ENCODE measurements at places on chromosomes 5 and 9.

GRCh38 chr5:138282920-138283742 is 8.7 kb upstream of the GFRA3 start:
- DNase-seq: no peak

DNA sequence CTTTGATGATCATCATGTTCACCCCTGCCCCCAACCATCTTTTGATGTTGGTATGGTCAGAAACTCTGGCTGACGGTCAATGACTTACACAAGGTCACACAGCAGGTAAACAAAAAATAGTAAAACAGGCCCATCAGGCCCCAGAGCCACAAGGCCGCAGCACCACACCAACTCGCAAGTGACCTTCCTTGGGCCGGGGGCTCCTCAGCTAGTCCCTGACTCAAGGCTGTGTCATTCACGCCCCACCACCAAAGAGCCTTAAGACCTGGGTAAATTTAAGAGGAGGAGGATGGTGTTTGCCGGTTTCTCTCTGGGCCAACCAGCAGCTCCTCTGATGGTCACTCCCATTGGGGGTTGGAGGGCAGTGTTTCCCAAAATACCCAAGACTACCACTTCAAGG is 55.8 kb downstream of the PSMB7 start:
- DNase-seq: no peak

DNA sequence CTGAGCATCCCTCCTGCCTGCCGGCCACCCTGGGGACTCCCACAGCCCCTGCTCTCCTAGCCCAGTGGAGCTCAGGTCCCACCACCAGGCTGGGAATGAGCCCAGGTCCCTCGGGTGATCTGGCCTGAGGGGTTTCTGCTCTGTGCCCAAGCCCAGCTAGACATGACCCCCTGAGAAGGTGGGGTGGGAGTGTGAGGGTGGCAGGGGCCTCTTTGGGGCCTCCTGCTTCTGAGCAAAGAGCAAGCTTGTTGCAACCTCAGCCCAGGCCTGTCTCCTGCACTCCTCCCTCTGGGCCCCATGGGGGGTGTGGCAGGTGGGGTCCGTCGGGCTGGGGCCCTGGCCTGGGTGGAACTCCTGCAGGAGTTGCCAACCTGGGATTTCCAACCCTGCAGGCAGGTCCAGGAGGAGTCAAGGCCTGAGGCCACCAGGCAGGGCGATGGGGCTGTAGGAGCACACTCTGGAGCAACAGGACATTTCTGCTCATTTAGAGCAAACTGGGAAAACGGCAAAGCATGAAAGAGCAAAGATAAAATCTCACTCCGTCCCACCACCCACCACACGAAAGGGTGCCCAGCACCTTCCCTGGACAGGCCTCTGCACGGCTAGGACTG is 11.4 kb upstream of the NRARP start:
- no peak for DNase-seq

DNA sequence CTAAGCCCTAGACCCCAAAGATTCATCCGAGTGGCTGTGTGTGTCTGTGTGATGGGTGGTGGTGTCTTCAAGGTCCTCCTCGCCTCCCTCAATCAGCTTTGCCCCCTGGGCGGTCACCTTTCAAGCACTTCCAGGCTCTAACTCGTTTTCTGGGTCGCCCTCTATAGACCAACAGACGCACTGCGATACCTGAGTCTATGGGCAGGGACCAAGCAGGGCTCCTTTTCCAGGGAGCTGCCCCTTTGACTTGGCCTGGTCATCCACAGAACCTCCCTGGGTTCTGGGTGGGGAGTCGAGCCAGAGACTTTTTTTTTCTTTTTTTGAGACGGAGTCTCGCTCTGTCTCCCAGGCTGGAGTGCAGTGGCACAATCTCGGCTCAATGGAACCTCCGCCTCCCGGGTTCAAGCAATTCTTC is 1.1 kb downstream of the SLC27A4 start:
- no peak for DNase-seq

DNA sequence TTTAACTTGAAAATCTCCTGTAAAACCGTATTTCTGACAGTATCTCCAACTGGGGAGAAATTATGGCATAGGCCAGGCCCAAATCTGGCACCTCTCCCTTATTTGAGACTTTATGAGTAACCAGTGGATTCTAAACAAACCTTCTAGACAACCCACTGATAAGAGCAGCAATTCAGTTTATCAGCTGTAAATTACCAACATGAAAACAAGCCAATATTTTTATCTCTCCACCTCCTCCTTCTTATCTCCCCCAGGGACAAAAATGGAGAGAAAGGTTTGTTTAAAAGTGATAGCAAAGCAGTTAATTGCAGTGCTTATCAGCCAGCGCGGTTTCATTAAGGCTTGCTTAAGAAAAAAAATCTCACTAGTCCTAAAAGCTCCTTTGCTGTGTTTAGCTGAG is 53.8 kb downstream of the KCNV2 start:
- no peak for DNase-seq

- DNase-seq: no peak
Observed at GRCh38 chr5:178145965-178146820, 7.5 kb downstream of the NHP2 start.

DNA sequence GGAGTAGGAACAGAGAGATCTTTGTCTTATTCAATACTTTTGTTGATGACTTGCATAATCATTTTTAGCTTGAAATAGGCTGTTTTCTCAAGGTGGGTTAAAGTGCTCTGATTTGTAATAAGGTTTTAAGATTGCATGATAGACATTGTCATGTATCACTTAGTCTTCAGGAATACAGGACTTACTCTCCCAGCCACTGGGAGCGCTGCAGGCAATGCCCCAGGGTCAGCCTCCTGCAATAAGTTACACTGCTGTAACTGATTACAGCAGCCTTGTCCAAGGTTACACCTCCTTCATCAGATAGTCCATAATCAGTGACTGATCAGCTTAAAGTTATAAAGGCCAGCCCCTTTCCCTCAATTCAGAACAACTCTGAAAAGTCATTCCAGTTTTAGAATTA is 218.6 kb downstream of the ESM1 start:
- DNase-seq: no peak

DNA sequence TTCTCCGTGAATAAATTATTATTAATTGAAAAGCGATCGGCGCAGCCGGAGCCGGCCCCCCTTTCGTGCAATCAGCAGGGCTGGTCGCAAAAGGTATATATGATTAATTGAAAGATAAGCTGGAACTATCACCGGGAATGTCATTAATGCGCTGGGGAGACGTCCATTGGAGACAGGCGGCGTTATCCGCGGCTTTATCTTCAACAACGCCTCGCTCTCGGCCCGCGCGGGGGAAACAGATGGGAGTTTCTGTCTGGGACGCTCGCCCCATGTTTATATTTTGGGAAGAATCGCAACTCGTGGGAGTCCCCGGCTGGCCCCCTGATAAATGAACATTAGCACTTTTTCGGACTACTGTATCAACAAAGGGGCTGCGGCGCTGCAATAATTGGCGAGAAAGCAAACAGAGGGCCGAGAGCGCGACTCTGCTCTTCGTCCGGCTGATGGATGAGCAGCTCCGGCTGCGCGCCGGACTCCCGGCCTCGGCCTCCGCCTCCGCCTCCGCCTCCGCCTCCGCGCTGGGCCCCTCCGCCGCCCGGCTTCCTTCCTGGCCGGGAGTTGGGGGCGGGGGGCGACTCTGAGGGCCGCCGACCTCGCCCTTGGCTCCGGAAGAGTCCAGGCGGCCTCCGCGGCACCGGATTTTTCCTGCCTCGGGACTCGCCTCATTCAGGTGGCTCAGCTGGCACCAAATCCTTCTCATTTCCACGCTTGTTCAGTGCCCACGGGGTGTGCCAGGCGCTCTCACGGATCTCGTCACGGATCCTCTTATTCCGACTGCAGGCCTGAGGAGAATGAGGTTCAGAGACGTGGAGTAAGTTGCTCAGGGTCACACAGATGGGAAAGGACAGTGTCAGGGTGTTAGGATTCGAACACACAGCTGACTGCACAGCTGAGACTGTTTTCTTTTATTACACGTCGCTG is 3.6 kb upstream of the NKX2-5 start:
- DNase-seq: no peak

DNA sequence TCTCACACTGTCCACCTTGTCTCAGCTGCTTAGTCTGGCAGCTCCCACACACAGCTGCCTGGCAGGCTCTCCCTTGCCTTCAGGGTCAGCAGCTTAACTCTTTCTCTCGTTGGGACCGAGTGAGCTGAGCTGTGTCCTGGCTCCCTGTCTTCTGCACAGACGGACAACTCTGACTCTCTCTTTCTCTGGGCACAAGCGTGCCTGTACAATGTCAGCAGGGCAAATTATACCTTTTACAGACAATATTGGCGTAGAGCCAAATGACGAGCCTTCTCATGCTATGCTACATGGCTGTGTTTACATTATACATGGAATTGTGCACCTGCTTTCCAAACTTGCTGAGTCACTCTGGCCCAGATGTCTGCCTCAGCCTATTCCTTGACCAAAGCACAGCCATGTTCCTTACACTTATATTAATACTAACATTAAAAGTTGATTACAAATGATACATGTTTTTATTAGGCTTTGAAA is 188.6 kb downstream of the CYLC2 start:
- DNase-seq: no peak

- no peak for DNase-seq
Observed at GRCh38 chr9:118457171-118458000, 753.2 kb downstream of the TLR4 start.

DNA sequence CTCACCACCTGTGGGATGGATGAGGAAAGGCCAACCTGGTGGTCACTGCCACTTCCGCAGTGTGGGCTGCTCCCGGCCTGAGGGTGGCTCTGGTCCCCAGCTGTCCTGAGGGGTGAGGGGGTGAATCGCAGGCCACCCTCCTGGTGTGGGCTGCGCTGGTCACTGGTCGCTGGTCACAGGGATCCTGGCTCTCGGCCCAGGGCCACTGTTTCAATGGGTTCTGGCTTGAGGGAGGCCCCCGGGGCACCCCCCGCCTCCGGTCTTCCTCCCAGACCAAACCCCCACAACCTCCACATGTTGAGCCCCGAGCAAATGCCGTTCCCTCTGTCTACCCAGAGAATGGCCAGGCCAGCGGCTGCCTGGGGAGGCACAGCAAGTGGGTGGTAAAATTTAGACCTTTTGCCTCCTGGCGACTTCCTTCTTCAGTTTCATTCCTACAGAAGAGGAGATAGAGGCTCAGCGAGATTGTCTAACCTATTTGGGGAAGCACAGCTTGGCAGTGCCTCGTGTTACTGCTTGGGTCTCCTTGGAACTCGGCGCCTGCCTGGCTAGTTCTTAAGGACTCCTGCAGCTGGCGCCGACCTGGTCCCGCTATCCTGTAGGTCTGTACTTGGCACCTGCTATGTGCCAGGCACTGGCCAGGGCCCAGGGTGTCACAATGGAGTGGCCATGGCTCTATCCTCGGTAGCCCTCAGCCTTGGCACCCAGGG is 48.2 kb downstream of the RXRA start:
- no peak for DNase-seq

DNA sequence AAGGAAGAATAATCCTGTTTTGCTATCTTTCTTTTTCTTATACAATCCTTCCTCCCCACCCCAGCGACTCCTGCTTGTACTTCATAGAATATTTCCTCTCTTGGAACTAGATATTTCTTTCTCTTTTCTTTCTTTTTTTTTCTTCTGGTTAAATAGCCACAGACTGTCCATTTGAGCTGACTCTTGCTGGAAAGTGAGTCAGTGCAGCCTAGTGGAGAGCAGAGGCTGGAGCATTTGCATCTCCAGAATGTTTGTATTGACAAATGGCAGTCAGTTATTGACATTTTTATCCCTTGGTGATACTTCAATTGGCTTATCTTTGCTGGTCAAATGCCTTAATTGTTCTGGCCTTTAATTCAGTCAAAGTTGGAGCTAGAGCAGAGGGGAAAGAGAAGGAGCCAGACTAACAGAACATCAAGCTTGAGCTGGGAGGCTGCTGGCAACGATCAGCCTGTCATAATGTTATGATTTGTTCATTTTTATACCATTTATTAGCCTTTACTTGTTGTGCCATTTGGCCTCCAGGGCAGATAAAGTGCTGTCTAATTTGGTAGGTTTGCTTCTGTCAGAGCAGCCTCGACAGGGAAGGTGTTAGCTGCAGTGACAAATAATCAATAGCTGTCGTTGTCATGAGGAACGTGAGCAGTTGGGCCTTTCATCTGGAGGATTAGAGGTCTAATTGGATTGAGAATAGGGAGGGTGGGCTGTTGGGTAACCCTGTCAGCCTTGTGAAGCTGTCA is 69.0 kb downstream of the INVS start:
- DNase-seq: no peak

DNA sequence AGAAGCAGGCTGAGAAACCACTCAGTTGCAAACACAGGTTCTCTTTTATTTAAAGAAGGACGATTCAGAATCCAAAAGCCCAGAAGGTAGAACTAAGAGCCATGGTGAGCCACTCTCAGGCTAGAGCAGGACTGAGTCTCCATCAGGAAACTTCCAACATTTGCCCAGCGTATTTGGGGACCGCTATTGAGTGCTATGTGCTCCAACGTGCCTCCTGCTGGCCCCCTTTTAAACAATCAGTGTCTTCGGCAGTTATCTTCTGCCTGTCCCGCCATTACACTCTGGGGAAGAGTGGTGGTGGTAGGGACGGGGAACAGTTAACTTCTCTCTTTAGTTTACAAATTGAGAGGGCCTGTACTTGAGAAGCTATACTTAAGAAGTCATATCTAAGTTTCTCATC is 78.1 kb downstream of the DENND1A start:
- no peak for DNase-seq

DNA sequence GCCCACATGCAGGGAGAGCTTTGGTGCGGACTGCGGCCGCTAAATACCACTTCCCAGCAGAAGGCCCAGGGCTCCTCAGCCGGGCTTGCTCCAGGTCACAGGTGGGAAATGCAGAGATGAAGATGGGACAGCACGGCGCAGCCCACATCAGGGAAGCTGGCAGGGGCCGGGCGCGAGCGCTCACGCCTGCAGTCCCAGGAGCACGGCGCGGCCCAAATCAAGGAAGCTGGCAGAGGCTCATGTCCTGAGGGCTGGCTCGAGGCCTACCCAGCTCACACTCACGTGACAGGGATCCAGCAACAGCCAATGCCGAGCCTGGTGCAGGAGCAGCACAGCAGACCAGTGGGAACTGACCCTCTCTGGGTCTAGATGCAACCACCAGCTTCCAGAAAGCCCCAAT is 16.3 kb downstream of the LPCAT1 start:
- DNase-seq: no peak

- DNase-seq: no peak
Observed at GRCh38 chr5:173474881-173475287, 141.6 kb downstream of the BOD1 start.

GRCh38 chr5:7074176-7074575 is 321.8 kb upstream of the ADCY2 start:
- DNase-seq: no peak

GRCh38 chr5:125870256-125870655 is 553.0 kb upstream of the GRAMD2B start:
- DNase-seq: no peak

DNA sequence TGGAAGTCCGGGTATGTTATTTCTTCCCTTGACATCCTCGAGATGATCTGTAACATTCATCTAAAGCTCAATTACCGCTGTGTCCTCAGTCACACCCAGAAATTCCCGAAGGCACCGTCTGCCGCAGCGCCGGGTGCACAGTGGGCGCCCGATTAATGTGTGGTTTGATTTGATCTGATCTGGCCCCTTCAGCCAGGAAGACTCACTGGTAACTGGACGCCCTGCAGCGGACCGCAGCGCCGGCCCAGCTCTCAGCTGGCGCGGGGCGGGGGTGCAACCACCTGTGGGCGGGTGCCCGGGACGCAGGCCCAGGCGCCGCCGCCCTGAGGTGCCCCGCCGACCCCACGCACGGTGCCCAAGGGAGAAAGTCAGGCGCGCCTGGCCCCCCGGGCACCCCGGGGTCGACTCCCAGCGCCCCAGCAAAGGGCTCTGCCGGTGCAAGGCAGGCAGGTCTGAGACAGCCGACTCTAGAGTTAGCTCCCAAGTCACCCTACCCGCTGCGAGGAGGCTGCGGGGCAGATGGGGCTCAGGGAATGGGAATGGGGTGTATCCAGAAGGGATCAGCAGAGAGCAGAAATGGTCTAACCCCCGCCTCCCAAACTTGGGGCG is 1.7 kb downstream of the EPB41L4B start:
- DNase-seq: no peak

Data from cortex of kidney (tissue), 1 donor.